ENCODE measurements at places on chromosomes 4 and X. TPM values are rescaled to one million over a fixed set of nuclear protein-coding genes. Genes with fewer than 3 reads are reported as not detected.

- DNase-seq, result no peak
Observed at GRCh38 chr4:119585771-119586170, 42.8 kb downstream of the PDE5A start.

GRCh38 chrX:69237236-69237635 lies 72.0 kb upstream of the PJA1 start:
- DNase-seq, result peak; percentile 55

DNA sequence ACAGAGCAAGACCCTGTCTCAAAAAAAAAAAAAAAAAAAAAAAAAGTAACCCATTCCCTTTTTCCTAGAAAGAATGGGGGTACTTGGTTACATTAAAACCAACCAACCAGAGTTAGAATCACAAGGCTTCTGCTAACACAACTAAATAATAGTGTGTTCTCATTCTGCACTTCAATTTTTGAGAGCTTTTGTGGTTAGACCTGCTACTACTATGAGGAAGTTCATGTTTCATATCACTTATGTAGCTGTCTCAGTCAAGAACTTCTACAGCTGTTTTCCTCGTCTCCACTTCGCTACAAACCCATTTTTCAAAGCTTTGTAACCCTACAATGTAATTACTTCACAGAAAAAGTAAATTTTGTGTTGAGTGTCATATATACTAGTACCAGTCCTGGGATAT lies 58.3 kb downstream of the PDHA2 start:
- DNase-seq, result no peak

DNA sequence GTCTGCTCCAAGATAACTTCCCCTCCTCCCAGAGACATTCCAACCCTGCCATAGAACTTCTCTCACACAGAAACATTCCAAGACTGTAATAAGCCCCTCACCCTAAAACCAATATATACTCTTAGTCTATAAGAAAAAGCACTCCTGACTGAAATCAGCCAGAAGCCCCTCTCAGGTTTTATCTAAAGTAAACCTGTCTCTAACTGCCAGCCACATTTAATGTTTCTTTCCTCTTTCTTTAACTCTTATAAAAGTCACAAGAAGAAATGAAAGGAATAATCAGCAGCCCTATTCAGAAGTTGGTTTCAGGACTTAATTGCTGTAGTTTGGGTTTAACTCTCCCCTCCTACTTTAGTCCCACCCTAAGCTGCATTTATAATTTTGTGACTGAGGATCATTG lies 165.0 kb upstream of the ZCCHC13 start:
- no peak for DNase-seq

- peak; percentile 19 for DNase-seq
Observed at GRCh38 chrX:117713411-117713810, 403.2 kb downstream of the KLHL13 start.

DNA sequence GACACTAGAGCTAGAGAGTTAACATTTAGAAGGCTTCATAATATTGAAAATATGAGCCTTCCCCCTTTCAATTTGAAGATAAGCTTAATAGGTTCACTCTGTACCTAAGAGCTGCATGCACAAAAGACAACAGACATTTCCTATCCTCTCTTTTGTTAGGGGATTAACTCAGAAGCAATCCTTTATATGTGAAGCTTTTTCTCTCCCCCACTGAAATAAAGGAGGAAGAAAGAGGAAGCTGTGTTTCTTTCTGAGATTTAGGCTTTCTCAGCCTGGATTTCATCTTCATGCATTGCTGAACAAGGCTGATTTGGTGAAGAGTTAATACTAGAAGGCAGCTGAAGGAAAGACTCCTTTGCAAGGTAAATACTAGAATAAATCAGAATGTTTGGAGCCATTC lies 21.0 kb upstream of the CABS1 start:
- no peak for DNase-seq

GRCh38 chrX:126770179-126770578 lies 49.4 kb upstream of the PRR32 start:
- DNase-seq, result no peak

DNA sequence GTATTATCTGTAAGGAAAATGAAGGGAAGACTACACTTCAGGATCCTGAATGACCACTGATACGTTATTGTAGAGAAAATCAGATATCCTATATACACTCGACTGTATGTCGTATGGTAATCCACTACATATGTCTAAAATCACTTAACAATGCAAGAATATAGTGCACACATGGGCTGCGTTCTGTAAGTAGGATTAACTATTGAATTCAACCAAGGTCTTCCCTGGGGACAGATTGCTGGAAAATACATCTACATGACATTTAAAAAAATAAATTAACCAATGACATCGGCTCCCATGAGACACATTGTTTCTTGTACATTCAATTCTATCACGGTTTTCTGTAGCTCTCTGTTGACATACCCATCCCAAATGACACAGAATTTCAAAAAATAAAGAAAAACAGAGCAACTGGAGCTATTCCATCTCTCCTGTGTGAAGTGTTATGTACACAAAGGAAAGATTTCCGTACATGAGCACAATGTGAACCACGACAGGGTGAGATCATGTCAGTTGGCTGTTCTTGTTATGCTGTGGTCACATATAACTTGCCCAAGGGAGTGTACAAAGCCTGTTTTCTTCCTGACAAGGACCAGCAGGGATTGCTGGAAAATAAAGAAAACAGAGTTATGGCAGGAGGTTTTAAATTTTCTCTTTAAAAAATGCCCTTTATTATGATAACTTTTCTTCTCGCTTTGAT lies 6.1 kb downstream of the ENOX2 start:
- no peak for DNase-seq

GRCh38 chr4:12993923-12994322 lies 490.2 kb downstream of the RAB28 start:
- DNase-seq, result no peak

ENAM gene
- not detected for total RNA-seq

CYP4V2 gene
- 29.0 TPM for total RNA-seq

F8A2 gene
- total RNA-seq, result not detected

TMSB15A gene
- total RNA-seq, result 0.29 TPM

STAP1 gene
- total RNA-seq, result not detected
